ENCODE measurements at places on chromosomes 7 and 10.

DNA sequence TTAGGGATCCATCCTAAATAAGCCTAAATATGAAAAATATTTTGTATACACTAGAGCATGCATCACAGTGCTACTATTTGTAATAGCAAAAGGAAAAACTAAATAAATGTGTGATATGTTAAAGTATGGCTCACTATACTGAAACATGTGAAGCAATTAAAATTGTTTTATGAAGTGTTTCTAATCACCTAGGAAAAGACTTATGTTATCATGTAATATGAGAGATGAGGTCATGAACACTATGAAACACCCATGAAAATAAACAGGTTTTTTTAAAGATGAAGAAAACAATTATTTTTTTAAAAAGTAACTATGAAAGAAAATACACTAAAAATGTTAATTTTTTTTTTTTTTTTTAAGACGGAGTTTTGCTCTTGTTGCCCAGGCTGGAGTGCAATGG is 16.8 kb upstream of the ARHGAP12 start:
- DNase-seq: no peak

DNA sequence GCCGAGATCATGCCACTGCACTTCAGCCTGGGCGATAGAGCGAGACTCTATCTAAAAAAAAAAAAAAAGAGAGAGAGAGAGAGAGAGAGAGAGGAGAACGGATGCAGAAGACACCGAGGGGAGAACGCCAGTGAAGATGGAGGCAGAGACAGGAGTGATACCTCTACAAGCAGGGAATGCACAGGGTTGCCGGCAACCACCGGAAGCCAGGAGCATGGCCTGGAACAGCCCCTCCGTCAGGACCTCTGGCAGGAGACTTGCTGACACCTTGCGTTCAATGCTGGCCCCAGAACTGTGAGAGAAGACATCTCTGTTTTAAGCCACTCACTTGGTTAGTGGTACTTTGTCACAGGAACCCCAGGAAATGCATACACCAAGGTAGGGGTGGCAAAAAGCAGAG is 38.1 kb upstream of the DUSP5 start:
- DNase-seq: no peak

DNA sequence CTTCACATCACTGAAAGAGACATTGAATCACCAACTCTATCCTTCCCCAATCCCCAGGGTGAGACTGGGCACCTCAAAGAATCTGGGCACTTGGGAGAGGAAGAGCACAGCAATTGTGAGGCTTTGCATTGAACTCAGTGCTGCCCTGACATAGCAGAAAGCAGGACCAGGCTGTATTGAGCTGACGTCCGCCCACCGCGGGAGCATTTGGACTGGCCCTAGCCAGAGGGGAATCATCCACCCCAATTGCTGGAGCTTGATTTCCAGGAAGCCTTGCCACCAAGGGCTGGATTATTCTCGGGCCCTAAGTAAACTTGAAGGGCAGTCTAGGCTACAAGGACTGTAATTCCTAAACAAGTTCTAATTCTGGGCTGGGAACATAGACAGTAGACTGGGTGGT is 416.3 kb upstream of the PHF14 start:
- DNase-seq: no peak

GRCh38 chr7:85600395-85600794 is 413.5 kb upstream of the SEMA3D start:
- no peak for DNase-seq

DNA sequence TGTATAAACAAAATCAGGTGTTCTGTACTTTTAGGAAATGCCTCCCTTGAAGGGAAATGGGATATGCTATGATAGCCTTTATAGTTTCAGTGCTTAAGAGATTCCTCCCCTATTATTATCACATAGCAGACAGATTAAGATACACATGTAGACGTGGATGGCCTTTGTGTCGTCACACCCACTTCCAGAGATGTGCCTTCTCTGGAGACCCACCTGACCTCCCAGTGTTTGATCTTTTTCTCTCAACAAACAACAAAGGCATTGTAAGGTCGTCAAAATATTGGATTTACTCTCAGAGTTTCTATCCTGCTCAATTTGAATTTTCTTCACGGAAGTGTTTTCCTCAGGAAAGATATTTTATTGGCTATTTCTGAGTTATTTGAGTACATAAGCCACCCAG is 25.7 kb upstream of the C1GALT1 start:
- DNase-seq: no peak

DNA sequence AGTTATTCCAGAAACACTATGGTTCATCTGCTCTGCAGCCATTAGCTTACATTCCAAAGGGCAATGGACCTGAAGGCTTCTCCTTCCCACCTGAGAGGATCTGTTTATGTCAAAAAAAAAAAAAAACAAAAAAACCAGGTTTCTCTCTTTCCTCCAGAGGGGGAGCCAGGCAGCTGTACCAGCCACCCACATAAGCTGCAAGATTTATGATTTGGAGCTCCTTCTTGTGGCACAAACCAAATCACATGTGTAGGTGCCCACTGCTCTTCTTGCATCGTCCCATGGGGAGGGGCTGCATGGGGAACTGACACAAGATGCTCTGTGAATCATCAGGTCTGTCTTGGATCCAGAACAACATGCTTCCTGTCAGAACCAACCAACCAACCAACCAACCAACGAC is 231.6 kb upstream of the IGFBP3 start:
- DNase-seq: no peak

GRCh38 chr7:74656441-74656836 is 1.1 kb upstream of the GTF2I start:
- DNase-seq: peak; percentile 62

DNA sequence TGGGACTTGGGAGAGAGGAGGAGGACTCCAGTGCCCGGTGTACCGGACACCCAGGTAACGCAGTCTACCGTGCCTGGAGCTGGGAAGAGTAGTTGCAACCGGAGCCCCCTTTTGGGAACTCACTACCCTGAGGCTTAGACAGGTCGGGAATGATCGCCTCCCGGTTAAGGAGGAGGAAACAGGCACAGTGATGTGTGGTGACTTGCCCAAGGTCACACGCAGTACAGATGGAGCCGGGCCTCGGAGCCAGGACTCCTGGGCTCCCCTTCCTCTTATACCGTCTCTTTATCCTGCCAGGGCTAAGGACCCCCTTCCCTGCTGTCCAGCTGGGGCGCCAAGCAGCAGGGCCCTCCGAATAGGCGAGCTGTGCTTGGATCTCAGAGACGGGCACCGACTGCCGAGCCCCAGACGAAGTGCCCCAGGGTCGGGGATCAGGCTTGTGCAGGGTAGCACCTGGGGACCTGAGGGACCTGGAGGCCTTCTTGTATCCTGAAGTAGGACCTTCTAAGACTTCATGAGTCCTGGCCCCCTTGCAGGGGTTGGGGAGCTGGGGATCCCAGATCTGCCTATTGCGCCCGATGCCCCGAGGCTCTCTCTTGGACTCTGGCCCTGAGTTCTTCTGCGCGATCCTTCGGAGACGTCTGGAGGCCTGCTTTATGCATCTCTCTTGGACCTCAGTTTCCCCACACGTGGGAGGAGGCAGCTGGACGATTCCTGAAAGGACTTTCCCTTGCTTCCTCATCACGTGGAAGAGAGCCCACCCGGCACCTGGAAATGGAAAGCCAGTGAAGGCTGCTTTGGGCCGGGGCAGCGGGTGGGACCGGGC is 767 bp upstream of the CYP26A1 start:
- peak; percentile 24 for DNase-seq

GRCh38 chr10:79027147-79028055 is 41.4 kb upstream of the ZMIZ1 start:
- no peak for DNase-seq

GRCh38 chr7:73799282-73800141 is 29.4 kb upstream of the CLDN3 start:
- no peak for DNase-seq

- peak; percentile 97 for DNase-seq
Observed at GRCh38 chr7:30134611-30135300, at the start of gene MTURN. Gene MTURN (plus strand): TSS chr7:30134986. CDS start chr7:30135137, 151 bp downstream.

DNA sequence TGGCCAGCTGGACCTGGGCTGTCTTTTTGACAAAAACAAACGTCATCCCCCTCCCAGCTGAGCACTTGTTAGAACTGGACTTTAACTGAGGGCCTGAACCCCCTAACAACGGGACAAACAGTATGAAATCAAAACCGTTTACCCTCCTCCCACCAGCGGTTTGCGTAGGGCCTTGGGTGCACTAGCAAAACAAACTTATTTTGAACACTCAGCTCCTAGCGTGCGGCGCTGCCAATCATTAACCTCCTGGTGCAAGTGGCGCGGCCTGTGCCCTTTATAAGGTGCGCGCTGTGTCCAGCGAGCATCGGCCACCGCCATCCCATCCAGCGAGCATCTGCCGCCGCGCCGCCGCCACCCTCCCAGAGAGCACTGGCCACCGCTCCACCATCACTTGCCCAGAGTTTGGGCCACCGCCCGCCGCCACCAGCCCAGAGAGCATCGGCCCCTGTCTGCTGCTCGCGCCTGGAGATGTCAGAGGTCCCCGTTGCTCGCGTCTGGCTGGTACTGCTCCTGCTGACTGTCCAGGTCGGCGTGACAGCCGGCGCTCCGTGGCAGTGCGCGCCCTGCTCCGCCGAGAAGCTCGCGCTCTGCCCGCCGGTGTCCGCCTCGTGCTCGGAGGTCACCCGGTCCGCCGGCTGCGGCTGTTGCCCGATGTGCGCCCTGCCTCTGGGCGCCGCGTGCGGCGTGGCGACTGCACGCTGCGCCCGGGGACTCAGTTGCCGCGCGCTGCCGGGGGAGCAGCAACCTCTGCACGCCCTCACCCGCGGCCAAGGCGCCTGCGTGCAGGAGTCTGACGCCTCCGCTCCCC is at the start of gene IGFBP1:
IGFBP1 (plus strand) TSS at position 304 of the 808 bp plus-strand sequence; CDS start at position 469, 165 bp downstream.
- peak; percentile 52 for DNase-seq

DNA sequence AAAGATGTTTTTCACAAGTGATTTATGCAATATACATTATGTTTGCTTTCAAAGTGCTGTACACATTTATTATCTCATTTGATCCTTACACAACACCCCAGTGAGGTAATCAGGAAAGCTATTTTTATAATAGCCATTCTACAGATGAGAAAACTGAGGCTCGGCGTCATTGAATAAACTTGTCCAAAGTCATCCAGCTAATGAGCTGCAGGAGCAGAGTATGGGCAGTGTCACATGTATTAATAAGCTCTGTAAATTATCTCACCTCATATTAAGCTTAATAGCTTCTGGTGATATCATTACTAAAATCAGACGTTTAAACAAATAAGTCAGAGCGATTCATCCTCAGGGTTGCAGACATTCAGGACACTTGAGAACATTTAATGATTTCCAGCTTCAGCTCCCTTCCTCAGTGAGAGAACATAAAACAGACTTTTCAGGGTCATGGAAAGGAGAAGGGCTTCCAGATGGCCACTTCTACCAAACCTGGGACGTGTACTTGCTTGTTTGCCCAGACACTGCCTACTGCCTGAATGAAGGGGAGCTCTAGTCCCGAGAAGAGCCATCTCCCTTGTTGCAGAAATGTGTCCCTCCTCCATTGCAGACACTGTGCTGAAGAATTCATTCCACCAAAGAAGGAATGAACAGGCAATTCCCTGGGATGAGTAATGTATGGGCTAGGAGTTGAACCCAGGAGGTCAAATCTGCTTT is 20.5 kb upstream of the FZD1 start:
- DNase-seq: no peak

GRCh38 chr7:18667466-18667865 is 171.9 kb downstream of the HDAC9 start:
- no peak for DNase-seq

- DNase-seq: no peak
Observed at GRCh38 chr10:3834404-3834803, 49.4 kb upstream of the KLF6 start.

- DNase-seq: no peak
Observed at GRCh38 chr7:17304926-17305325, 6.5 kb downstream of the AHR start.

DNA sequence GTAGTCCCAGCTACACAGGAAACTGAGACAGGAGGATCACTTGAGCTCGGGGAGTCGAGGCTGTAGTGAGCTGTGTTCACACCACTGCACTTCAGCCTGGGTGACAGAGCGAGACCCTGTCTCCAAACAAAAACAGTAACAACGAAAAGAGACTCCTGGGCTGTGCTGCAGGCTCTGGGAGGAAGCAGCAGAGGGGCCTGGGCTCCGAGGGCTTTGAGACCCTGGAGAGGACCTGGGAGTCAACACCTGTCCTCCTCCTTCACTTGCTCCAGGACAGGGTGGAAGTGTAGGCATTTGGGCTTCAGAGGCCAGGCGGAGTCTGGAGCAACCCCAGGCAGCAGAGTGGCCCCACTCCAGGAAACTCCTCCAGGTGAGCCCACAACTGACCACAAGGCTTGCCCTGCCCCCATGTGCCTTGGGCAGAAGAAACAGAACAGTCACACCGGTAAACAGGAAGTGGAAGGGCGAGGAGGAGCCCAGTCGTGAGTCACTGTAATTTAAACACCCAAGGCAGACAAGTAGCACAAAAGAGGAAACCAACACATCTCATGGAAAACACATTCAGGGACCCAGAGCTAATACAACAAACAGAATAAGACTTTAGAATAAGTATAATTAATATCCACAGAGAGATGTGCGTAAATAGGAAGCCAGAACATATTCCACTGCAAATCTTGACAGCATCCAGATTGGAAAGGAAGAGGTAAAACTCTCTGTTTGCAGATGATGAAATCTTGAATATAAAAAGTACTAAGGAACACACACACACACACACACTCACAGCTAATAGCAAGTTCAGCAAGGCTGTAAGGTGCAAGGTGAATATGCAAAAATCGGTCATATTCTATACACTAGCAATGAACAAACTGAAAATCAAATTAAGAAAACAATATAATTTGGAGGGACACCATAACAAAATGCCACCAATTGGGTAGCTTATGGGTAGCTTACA is 20.5 kb upstream of the RASGEF1A start:
- DNase-seq: no peak

DNA sequence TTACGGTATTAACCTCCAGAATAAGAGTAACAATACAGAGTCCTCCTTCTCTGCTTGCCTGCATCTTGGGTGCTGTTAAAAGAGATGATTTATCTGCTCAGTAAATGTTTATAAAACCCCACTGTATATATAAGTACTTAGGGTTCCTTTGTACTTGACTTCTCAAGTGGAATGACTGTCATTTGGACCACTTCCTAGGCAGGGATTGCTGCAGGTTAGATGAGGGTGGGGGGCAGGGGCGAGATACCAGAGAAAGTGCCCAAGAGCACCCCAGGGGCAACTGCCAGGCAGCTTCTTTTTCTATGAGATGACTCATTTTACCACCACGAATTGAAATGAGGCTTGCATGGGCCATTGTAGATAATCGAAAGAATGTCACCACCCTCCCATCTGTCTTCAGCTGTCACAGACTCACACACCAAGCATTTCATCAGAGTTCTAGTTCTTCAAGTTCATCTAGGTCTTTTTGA is 421.9 kb upstream of the GALNT17 start:
- DNase-seq: no peak
